ENCODE measurements at places on chromosomes 4 and X. TPM values are rescaled to one million over a fixed set of nuclear protein-coding genes. Genes with fewer than 3 reads are reported as not detected.

HSD17B13 gene
- polyA plus RNA-seq, result not detected

ABLIM2 gene
- polyA plus RNA-seq, result 14.9 TPM

STEEP1 gene
- polyA plus RNA-seq, result 63.0 TPM

PABPC5 gene
- 2.7 TPM for polyA plus RNA-seq

CENPI gene
- 1.8 TPM for polyA plus RNA-seq

MAGED4 gene
- polyA plus RNA-seq, result 320 TPM

GABRE gene
- not detected for polyA plus RNA-seq

PITX2 gene
- polyA plus RNA-seq, result not detected

FAM47A gene
- polyA plus RNA-seq, result not detected

TIGD4 gene
- polyA plus RNA-seq, result 3.3 TPM

TLR6 gene
- not detected for polyA plus RNA-seq

TENM3 gene
- 7.3 TPM for polyA plus RNA-seq

GABRG1 gene
- 0.22 TPM for polyA plus RNA-seq

WNK3 gene
- 32.8 TPM for polyA plus RNA-seq

F8A3 gene
- polyA plus RNA-seq, result not detected

WDR17 gene
- polyA plus RNA-seq, result 59.1 TPM

UNC5C gene
- 0.56 TPM for polyA plus RNA-seq

COX7B2 gene
- not detected for polyA plus RNA-seq

PDCL2 gene
- polyA plus RNA-seq, result not detected
